H1 (cell line): ENCODE measurements at places on chromosomes 11 and 22. TPM values are rescaled to one million over a fixed set of nuclear protein-coding genes. Genes with fewer than 3 reads are reported as not detected.

- peak; percentile 89 for DNase-seq
Observed at GRCh38 chr11:116513894-116514293, 258.9 kb downstream of the BUD13 start.

DNA sequence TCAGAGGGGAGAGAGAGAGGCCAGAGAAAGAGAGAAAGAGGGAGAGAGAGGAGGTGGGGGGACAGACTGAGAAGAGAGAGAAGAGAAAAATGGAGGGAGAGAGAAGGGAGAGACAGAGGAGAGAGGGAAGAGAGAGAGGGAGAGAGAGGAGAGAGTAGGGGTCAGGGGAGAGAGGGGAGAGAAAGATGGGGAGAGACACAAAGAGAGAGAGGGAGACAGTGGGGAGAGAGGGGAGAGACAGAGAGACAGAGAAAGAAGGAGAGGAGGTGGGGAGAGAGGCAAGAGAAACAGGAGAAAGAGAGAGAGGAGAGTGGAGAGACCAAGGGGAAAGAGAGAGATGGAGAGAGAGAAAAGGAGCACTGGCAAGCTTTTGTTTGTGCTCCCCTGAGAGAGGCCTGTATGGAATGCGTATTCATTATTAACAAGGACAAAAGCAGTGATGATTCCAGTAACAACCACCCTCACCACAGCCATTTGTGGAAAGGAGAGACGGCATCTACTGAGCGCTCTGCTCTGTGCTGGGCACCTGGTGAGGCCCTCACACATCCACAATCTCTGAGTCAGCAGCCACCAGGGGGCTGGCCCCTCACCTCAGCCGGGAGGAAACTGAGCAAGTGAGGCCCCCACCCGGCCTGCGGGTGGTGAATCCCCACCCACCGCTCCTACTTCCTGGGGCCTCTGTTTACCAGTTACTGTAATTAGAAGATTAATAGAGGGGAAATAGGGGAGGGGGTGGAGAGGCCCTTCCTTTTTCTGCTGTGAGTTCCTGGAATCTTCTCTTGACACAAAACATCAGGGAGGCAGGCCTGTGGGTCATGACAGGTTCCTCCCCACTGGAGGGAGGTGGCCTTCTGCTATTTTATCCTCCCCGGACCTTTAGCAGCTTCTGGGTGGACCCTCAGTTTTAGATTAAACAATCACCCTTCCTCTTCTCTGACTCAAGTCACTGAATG is 14.6 kb upstream of the MIAT start:
- no peak for DNase-seq

GRCh38 chr11:7204778-7205177 is 46.9 kb upstream of the SYT9 start:
- no peak for DNase-seq

GRCh38 chr11:12285106-12285505 is 92.3 kb upstream of the PARVA start:
- no peak for DNase-seq

DNA sequence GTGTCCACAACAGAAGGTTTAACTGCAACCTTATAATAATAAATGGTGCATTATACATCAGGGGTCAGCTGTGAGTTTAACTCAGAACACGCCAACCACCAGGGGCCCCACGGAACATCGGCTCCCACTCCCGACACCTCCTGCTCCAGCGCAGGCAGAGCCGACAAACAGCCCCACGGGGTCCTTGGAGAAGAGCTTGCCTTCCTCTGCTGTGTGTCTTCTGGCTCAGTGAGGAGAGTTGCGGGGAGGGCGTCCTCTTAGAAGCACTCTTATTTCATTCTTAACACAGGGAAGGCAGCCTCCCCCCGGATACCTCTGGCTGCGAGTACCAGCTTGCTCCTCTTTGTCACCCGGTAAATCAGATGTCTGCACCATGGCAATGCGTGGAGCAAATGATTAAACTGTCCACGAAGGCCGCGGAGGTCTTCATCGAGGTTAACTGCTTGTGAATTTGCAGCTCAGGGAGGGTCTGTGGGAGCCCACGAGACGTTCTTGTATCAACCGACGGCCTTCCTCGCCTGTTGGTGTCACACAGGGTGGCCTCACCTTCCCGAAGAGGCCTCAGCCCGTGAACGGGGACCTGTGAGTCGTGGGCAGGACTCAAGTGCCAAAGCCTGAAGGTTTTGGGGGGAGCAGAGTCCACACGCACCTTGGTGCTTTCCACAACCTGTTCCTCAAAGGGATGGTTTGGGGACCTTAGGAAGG is 464.0 kb downstream of the BRD1 start:
- DNase-seq, result no peak

- DNase-seq, result no peak
Observed at GRCh38 chr22:28808716-28809355, 8.5 kb upstream of the XBP1 start.

DNA sequence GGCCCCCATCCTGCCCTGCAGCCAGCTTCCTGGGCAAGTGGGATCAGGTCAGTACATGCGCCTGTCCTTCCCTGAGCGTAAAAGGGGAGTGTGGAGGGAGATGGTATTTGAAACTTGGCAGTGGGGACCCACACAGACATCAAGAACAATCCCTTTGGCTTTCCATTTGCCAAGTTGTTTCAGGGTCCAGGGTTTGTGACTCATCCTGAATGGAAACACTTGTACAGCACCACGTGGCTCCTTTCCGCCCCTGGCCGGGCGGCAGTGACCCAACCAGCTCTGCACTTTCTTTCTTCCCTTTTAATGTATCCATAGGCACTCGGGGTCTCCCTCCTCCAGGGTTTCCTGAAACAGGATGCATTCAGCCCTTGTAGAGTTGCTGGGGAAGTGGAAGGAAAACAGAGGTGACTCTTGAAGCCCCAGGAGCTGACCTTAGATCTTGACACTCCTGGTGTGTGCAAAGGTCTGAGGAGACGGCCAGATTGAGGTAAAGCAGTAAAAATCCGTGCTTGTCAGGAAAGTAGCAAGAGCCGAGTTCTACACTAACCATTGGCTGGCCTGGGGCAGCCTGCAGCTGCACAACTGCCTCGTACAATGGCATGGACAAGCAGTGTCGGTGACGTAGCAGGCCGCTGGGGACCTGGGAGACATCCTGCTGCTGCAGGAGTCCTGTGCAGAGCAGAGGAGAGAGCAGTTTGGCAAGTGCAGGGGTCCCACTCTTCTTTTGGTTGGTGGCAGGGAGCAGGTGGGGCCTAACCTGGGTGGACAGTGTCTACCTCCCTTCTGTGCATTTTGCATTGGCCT is 189.8 kb downstream of the SNX19 start:
- DNase-seq, result no peak

GRCh38 chr11:30282289-30282631 is 40.6 kb upstream of the ARL14EP start:
- no peak for DNase-seq

DNA sequence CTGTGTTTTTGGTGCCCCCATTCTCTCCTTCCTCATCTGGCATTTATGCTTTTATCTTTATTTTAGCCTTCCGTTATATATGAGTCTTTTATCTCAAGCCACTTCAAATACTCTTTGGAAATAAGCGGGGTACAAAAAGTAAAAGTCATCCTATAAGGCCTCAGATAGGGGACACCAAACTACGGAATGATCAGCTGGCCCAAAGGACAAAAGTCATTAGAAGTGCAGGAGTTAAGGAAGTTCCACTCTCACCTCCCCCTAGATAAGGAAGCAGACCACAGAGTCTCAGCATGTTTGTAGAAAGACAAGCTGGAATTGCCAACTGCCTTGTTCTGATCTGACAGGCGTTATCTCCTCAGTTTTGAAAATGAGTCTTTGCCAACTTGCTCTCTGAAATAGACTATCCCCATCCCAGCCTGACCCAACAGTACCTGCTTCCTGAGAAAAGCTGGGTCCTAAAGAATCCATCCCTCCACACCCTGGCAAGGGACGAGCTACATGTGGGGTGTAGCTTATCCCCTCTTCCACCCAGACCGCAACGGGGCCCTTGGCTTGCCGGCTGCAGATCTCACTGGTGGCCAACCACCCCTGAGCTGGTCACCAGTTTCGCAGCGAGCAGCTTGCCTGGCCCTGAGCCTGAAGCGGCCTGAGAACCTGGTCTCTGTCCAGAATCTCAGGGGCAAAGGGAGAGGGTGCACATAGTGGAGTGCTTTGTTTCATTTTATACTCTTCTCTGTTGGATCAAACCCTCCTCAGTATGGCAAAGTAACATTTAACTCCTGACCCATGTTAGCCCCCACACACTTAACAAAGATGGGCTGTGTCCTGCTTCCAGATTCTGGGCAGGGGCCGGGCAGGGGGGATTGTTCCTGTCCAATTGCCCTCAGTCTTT is 13.8 kb downstream of the FADS2 start:
- no peak for DNase-seq

The ZNF280A gene
- polyA plus RNA-seq, result 0.06 and 0.09 TPM in 2 replicates

The TEX12 gene
- not detected in 2 replicates for polyA plus RNA-seq

The SCGB2A2 gene
- polyA plus RNA-seq, result not detected in 2 replicates

The OR8G1 gene
- not detected in 2 replicates for polyA plus RNA-seq
